Cortex of kidney (tissue), 1 donor: ENCODE measurements at places on chromosomes 3 and 15.

DNA sequence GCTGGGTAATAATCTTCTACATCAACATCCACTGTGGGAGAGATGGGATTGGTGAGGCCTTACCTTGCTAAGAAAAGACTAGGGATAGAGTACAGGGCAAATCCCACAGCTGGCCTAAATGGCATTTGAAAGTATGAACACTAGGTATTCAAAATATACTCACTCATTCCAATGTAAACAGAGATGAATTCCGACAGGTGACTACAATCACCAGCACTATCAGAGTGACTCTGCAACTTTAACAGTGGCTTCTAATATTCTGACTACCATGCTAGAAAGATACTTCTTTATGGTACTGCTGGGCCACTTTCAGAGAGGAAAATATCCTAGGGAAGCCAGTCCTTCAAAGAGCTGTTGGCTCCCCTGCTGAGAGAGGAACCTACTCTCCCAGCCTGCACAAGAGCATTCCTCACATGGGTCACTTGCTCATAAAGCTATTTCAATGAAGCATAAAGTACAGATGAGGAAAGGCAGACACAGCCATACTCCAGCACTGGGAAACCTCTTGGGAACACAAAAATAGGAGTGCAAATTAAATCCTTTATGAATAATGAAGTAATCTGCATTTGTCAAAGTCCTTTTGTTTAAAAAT is 21.5 kb upstream of the MAN2C1 start:
- DNase-seq, result no peak

DNA sequence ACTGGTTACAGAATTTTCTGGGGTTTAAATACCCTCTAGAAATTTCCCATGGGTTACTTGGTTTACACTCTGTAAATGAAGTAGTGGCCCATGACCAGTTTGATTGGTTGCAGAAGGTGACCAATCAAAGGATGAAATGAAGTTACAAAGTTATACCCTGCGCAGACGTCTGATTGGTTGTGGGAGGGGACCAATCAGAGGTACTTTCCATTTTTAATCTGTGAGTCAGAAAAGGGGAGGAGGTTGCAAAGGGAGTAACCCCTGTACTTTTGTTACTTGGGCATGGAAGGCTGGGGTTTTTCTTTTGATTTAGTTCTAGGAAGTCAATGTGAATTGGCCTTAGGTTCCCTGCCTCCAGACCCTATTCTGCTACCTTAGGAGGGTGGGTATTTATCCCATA is 18.7 kb upstream of the APH1B start:
- no peak for DNase-seq

DNA sequence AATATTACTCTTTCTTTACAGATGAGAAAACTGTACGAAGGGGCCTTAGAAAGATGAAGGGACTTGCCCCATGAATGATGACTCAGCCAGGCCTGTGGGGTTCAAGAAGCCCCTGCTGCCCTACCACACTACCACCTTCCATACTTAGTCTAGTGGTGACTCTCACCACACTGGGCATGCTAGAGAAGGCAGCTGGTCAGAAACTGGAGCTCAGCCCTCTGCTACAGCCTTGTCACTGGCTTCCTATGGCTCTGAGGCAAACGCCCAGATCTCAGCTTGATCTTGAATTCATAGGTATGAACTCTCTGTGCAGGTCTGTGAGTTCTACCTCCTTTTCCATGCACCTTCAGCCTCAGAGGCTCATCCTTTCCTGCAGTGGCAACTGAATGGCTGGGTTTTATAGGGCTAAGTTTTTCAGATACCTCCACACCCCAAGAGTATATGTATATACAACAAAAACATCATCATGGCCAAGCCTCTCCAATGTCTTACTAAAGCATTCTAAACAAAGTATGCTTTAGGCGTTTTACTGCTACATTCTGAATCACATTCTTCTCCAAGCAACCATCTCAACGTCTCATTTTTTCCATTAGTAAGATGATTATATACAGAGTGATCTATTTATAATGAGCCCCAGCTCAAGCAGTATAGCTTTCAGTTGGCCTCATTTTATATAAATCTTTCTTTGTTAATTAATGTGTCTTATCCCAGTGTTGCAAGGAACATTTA is 234.1 kb downstream of the GREM1 start:
- DNase-seq, result no peak

GRCh38 chr3:83065851-83066460 is 1304.5 kb upstream of the GBE1 start:
- DNase-seq, result no peak

GRCh38 chr15:85362436-85363081 is 17.8 kb upstream of the AKAP13 start:
- no peak for DNase-seq

DNA sequence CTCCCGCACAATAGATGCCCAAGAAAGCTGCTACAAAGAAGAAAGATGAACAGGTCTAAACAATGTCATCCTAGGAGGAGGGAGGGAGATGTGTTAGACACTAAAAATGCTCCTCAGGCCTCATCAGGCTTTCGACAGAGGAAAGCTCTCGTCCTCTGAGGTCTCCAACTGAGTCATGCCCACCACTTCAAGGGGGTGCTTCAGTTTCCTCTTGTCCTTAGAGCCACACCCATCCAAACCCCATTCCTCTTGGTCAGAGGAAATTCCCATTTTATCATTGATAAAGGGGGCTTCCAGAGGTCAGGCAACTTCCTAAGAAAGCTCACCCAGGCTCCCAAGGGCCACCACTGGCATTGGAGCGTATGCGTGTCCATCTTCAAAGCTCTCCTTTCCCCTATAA is 50.1 kb downstream of the HEG1 start:
- DNase-seq, result no peak

DNA sequence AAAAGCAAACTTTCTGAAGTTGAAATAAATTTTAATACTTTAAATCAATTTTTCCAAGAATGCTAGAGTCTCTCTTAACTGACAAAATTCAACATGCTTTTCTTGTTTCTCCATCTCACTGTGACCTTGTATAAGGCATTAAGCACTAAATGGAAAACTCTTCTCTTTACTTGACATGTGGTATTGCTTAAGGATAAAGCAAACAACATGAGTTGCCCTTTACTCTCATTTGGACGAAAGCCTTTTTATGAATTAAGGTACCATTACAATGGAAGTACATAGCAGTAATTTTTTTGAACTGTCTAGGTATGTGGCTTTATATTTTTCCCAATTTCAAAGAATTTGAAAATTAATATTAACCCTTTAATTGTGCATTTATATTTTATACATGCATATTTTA is 1.4 kb downstream of the STRIT1 start:
- DNase-seq, result no peak

- DNase-seq, result no peak
These were observed 138.3 kb downstream of the SQOR start for GRCh38 chr15:45773149-45773548.

GRCh38 chr3:88259045-88259444 is 109.3 kb downstream of the C3orf38 start:
- no peak for DNase-seq

- DNase-seq, result no peak
These were observed 4.3 kb downstream of the ITIH1 start for GRCh38 chr3:52781741-52782140.

DNA sequence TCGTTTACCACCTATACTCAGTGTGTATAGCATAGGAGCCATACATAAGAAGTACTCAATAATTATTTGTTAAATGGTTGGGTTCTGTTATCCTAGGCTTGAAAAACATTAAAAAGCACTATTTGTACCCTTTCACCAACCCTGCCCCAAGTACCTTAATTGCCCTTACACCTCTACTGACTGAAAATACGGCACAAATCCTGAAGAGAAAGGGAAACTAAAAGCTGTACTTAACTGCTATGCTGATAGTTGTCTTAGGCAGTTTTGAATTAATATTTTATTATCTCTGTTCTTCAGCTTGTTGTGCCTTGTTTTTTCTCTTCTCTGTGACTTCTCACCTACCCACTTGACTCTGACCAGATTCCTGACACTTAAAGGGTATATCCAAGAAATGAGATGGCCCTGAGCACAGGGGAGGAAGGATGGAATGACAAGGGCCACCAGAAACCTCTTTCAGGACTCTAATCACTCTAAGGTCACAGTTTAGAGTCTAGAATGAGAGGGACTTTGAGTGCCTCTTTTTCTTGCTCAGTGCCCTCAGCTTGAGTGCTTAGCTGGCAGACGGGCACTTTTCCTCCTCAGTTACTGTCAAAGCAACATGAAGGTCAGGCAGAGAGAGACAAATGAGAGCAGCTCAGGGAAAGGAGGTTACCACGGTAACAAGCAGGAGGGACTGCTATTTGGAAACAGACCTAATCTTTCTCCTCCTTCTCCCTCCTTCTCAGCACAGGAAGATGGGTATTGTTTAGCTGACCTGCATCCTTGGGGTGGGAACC is 136.5 kb downstream of the ZNF609 start:
- no peak for DNase-seq

- DNase-seq, result no peak
These were observed 152.8 kb upstream of the BHLHE40 start for GRCh38 chr3:4826237-4827100.

DNA sequence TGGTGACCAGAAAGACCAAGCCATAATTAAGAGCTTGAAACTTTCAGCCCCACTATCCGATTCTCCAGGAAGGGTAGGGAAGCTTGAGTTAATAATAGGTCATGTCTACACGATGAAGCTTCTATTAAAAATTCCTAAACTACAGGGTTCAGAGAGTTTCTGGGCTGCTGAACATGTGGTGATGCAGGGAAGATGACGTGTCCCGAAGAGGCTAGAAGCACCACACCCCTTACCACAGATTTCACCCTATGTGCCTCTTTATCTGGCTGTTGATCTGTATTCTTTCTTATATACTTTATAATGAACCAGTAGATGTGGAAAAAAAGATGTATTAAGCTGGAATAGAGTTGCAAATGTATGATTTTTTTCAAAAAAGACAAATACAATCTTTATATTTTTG is 473.4 kb downstream of the NLGN1 start:
- DNase-seq, result no peak

GRCh38 chr3:73452729-73453128 is 172.0 kb downstream of the PDZRN3 start:
- no peak for DNase-seq

DNA sequence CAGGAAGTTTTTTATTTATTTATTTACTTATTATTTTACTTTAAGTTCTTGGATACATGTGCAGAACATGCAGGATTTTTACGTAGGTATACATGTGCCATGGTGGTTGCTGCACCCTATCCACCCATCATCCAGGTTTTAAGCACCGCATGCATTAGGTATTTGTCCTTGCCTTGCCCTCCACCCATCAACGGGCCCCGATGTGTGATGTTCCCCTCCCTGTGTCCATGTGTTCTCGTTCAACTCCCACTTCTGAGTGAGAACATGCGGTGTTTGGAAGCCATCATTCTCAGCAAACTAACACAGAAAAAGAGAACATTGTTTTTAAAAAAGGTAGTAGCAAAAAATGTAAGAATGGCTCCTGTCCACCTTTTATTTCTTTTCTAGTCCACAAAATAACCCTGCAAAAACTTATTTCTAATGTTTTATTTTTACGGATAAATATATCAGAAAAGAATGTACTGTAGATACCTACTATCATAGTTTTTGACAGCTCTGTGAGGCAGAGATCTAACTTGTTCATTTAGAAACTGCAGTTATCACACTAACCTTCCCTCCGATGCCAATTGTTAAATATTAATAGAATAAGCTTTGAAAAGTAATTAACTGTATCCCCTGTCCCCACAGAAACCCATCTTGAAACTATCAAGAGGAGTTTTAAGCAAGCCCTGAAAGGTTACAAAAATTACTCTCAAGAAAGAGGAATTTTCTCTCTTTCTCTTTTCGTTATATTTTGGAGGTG is 189.2 kb downstream of the LPP start:
- DNase-seq, result no peak

- DNase-seq, result no peak
These were observed 93.2 kb upstream of the ARHGEF3 start for GRCh38 chr3:56894881-56895431.

DNA sequence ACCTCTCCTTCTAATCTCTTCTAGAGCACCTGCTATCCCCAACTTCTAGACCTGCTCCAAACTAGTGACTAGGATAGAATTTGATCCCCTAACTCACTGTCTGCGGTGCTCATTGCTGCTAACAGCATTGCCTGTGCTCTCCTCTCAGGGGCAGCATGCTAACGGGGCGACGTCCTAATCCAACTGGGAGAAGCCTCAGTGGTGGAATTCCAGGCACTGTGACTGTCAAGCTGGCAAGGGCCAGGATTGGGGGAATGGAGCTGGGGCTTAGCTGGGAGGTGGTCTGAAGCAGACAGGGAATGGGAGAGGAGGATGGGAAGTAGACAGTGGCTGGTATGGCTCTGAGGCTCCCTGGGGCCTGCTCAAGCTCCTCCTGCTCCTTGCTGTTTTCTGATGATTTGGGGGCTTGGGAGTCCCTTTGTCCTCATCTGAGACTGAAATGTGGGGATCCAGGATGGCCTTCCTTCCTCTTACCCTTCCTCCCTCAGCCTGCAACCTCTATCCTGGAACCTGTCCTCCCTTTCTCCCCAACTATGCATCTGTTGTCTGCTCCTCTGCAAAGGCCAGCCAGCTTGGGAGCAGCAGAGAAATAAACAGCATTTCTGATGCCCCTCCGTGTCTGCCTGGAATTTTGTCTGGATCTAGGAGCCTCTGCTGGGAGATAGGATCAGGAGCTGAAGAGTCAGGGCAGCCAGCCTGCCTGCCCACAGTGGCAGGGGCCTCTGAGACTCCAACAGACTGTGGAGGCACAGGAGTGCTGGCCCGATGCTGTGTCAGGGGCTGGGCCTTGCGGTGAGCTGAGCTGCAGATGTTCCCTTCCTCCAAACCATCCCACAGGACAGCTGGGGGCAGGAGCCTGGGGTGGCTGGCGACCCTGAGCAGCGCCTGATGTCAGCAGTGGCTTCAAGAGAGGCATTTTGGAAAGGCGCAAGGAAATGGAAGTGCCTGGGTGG is 3.0 kb downstream of the ISLR start:
- DNase-seq, result no peak

- DNase-seq, result no peak
These were observed 121.9 kb upstream of the PDZRN3 start for GRCh38 chr3:73746623-73747022.

DNA sequence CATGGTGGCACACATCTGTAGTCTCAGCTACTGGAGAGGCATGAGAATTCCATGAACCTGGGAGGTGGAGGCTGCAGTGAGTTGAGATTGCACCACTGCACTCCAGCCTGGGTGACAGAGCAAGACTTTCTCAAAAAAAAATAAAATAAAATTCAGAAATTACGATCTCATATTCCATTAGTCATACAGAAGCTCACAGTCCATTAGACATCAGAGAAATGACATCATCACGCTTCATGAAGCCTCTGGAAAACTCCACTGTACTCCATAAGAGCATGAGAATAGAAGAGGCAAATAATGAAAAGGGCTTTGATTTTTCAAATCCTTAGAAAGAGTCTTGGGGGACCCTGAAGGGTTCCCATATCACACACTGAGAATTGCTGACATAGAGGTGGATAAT is 145.0 kb upstream of the MITF start:
- DNase-seq, result no peak

GRCh38 chr3:147369661-147370123 is 36.7 kb downstream of the ZIC4 start:
- DNase-seq, result no peak

GRCh38 chr15:75835990-75836958 is 7.0 kb upstream of the UBE2Q2 start:
- DNase-seq, result no peak

DNA sequence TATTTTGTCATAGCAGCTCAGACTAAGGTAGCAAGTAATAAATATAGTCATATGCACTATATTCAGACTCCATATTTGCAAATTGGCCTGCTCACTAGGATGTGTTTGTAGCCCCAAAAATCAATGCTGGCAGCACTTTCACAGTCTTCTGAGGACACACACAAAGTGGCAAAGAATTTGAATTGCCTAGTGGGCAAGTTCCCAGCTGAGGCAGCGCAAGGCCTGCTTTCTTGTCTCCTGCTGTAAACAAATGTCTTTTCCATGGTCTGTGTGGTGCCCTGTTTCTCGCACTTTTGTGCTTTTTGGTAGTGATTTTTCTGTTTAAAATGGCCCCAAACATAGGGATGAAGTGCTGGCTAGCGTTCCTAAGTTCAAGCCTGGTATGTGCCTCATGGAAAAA is 416.0 kb downstream of the OCA2 start:
- DNase-seq, result no peak
